ENCODE measurements at places on chromosomes 2 and 18.

DNA sequence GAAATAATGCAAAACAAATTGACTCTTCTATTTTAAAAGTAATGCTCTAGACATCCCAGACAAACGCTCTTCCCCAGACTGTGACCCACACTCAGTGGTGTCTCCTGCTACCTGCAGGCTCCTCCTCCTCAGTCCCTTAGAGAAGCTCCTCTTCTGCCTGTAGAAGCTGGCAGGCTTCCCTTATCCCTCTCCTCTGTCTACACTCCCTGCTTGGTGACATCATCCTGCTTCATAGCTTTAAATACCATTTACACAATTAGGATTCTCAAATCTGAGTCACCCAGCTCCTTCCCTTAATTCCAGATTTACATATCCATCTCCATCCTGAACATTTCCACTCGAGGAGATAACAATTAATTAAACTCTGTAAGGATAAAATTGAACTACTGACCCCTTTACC lies 167.9 kb downstream of the FBXO15 start:
- DNase-seq: no peak

- DNase-seq: no peak
These were observed 396.4 kb downstream of the PIK3C3 start for GRCh38 chr18:42351455-42351854.

- no peak for DNase-seq
These were observed 33.3 kb upstream of the MAT2A start for GRCh38 chr2:85505551-85506238.

DNA sequence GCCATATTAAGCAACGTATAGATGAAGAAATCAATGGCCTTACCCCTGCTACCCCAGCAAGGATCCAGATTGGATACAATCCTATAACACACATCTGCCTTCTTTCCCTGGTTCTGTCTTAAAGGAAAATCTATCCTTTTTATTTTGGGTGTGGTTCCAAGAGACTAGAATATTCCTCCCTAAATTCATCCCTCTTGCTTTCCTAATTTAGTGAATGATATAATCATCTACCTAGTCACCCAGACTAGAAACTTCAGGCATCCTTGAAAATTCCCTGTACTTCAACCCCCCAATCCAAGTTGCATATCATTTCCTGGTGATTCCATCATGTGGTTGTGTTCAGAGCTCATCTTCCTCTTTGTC lies 35.1 kb upstream of the LPIN1 start:
- DNase-seq: no peak

DNA sequence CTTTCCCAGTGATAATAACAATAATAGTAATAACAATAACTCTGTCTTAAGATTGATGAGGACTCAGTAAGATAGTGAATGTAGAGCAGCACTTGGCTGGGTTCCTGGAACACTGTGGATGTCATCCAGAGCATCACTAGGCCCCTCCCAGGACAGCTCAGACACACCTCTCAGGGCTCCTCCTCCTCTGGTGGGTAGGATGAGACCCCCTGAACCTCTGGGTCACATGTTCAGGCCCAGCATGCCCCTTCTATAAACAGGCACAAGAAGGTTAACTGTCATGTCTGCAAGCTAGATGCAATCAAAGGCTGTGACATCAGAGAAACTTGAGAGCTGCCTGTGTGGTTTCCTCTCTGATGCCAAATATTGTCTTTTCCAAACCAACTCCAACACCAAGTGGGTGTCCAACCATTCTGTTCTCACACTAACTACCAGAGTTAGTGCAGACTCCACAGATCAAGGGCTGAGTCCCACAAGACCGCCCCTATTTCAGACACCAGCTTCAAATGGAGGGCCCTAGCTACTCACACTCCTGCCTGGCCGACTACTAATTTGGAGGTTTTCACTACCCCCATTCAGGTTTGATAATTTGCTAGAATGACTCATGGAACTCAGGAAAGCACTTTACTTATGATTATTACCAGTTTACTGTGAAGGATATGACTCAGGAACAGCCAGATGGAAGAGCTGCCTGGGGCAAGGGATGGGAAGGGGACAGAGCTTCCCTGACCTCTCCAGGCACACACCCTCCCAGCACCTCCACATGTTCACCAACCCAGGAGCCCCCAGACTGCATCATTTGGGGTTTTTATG lies 46.4 kb upstream of the BZW1 start:
- DNase-seq: no peak

- DNase-seq: no peak
These were observed 47.5 kb downstream of the GAREM1 start for GRCh38 chr18:32422978-32423740.

- DNase-seq: no peak
These were observed 688.2 kb downstream of the NYAP2 start for GRCh38 chr2:226087505-226088365.

DNA sequence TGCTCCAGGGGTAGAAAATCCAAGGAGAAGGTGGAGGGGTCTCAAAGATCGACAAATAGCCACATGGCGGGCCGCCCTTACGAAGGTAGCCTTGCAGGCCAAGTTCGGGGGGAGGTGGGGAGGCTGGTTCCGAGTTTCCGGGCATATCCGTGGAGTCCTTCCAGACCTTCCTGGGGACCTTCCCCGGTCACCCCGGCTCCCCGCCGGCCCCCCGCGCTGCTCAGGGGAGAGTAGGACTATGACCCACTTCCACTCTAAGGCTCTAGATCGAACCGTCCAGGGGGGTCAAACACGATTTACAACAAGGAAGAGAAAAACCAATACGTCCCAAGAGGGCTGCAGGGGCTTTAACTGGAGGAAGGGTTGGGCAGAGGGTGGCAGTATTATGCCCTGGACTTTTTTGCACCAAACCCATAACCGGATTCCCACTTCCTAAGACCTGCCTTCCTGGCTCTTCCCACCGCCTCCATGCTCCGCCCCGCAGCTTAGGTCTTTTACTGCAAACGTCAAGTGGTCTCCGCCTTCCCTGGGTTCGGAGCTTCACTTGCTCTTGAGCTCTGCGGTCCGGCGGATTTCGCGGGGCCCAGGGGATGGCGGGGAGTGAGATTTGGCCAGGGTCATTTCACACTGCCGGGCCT lies 779 bp upstream of the LYPD6 start:
- DNase-seq: no peak

DNA sequence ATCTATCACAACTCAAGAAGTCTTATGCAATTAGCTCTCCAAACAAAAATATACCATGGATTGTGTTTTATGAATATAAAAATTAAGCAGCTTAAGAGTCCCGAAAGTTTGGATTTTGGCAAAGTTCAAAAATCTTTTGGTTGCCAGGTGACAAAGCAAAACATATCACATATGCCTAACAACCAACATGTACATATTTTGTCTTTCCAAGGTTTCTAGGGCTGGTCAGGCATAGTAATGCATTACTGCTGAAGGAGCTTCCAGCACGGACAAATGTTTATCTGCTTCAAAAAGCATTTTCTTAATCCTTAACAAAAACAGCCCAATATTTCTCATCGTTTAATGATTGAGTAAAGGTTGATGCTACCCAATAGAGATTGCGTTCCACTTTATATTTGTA lies 1327.1 kb upstream of the ZEB2 start:
- no peak for DNase-seq

DNA sequence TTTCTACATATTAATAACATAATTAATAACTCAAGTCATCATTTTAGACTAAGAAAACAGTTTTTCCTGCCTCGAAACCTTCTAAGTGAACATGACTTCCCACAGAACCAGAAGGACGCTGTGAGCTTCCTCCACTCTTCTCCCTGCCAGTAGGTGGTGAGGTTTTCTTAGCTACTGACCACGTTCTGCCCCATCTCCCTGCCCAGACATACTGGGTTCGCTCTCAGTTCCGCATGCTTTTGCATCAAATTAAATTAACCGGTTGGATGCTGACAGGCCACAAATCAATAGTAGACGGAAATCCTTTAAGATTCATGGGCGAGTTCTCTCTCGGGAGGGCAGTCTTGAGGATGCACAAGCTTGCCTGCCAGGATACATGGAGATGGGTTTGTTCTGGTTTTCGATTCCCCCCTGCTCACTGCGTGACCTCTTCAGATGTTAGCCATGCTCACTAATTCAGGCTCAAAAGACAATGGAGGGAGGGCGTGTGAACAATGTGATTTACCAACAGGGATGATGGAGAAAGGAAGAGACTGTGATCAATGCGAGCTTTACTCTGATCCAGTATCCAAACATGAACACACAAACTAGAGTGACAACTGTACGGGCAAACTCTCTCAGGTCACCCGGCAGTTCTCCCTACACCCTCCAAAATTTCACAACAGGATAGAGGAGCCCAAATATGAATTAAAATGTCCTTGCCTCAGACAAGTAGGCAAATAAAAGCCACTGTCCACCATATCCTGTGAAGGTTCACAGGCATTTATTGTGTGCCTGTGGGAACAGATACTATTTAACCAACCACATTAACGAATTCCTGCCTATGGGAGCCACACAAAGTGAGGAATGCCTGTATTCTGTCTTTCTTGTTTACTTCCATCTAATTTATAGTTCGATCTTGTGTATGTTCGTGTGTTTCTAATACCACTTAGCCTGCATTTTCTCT lies 375.7 kb downstream of the EIPR1 start:
- DNase-seq: no peak

DNA sequence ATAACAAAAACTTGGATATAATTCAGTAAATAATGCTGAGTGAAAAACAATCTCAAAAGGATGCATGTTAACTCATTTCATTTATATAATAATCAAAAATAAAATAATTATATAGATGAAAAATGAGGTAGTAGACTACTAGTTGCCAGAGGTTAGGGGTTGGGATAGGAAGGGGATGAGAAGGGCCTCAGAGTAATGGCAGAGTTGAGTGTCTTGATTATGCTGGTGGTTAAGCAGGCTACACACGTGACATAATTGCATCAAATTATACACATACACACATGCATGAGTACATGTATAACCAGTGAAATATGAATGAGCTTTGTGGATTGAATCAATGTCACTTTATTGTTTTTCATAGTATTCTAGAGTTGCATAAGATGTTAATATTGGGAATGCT lies 201.0 kb downstream of the RIT2 start:
- no peak for DNase-seq

GRCh38 chr2:57444752-57445430 lies 601.7 kb upstream of the VRK2 start:
- no peak for DNase-seq

DNA sequence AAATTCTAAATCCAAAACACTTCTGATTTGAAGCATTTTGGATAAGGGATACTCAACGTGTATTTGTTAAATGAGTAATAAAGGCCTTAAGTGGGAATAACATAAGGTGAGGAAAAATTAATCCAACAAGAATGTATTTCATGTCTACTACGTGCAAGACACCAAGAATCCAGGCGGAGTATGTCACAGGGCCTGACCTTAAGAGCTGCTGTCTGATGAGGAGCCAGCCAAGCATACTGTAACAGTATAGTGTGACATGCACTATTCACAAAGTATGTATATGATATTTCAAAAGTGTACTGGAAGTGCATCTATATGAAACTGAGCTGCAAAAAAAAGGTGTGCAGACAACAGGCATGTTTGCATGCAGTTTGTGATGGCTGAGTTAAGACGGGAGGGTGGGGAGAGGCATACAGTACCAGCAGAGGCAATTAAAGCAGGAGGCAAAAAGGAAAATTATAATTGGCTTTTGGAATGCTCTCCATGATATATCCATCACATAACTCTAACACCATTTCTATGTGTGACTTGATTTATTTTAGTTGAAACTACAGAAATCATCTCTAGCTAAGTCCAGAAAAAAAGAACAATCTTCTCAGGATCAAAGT lies 18.2 kb downstream of the IWS1 start:
- no peak for DNase-seq

- no peak for DNase-seq
These were observed 3.8 kb downstream of the EVX2 start for GRCh38 chr2:176079831-176080539.

GRCh38 chr2:201401815-201402214 lies 44.7 kb upstream of the FLACC1 start:
- no peak for DNase-seq

GRCh38 chr2:239559417-239560261 lies 158.8 kb upstream of the HDAC4 start:
- DNase-seq: no peak
